ENCODE measurements at places on chromosomes 5 and 9.

GRCh38 chr9:38274800-38275199 is 117.7 kb upstream of the ALDH1B1 start:
- no peak for DNase-seq

DNA sequence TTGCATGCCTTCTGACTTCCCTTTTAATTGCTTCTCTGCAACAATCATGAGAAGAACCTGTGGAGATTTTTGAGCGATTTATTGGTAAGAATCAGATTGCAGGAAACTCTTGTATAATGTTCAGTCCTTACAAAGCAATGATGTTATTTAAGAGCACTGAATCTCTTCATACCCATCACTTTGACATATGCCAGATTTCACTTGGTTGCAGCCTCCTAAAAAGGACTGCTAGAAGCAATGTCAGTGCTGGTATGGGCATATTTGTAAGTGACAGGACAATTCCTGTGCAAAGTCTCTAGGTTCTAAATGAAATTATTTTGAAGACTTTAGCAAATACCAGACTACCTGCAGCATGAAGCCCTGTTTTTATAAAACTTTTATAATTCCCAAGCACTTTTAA is 2272.7 kb upstream of the WWC1 start:
- no peak for DNase-seq

DNA sequence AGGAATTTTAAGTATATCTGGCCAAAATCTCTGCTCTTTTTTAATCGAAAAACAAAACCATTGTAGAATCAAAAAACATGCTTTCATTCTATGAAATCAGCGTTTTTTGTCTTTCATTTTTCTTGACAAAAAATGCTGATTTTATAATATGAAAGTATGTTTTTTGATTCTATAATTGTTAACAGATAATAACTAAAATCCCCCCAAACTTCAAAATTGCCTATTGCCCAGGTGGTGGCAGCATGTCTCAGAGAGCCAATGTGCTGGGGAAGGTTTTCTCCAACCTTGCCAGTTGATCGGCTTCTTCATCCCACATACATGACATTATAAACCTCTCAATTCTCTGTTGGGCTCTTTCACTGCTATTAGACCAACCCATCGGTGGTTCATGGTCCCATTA is 5.1 kb upstream of the SMIM15 start:
- DNase-seq, result no peak

DNA sequence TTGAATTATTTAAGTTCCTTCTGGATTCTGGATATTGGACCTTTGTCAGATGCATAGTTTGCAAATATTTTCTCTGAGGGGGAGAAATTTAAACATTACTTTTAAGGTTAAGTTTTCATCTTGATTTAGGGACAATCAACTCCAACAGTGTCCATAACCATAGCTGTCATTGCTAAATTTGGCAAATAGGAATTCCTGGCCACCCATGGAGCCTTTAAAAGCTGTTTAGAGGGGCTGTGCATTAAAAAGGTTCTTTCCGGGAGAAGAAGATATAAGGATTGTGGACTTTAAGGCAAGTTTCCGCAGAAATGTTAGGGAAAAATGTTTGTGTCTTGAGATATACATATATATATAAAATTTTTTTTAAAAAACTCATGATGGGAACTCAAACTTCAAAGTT is 339.7 kb downstream of the ADAMTS6 start:
- DNase-seq, result no peak

DNA sequence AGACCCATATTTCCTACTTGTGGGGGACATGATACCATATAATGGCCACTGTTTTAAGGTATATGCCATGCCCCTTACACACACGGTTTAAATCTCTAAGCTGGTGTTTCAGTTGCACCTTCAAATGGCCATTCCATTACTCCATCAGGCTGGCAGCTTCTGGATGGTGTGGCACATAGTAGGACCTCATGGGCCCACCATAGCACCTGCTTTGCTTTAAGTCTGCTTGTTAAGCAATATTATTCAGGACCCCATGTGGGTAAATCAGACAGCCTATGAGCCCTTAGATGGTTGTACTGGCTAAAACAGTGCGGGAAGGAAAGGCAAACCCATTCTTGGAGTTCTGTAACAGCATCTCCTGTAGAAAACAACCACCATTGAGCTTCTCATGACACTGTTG is 27.4 kb upstream of the PANK3 start:
- DNase-seq, result no peak

DNA sequence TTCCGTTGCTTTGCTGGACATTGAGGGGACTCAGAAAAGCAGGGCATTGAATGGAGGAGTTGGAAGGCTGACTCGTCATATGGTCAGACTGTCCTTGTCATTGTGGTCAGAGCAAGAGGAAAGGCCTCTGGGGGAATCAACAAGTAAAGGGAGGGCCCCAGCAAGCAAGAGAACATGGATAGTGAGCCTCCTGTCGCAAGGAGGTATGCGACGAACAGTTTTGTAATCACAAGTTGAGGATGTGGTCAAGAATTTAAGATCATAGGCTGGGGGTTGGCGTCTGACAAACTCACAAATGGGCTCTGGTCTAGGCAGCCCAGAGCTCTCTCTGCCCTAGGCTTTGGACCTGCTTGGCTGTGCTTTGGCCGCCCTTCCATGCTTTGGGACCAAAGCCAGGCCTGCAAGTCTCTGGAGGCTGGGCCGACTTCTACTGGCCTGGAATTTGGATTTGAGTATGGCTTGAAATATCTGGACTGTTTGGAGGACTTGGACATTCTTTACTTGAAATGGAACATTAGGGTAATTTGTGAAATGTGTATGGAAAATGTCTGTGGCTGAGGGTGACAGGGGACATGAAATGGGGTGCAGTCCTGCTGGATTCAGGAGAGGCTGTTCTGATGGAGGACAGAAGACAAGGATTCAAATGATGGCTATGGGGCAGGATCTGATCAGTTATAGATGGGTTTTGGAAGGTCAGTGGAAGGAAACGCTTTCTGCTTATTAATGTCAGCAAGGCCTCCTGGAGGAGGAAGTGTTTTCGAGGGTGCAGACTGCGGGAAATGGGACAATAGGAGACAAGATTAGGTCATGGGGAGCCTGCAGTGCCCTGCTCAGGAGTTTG is 19.2 kb upstream of the NDST1 start:
- no peak for DNase-seq

- no peak for DNase-seq
Measured at GRCh38 chr5:76521240-76521758, 101.9 kb downstream of the F2RL2 start.

- no peak for DNase-seq
Measured at GRCh38 chr9:94933511-94933828, 207.0 kb downstream of the AOPEP start.

DNA sequence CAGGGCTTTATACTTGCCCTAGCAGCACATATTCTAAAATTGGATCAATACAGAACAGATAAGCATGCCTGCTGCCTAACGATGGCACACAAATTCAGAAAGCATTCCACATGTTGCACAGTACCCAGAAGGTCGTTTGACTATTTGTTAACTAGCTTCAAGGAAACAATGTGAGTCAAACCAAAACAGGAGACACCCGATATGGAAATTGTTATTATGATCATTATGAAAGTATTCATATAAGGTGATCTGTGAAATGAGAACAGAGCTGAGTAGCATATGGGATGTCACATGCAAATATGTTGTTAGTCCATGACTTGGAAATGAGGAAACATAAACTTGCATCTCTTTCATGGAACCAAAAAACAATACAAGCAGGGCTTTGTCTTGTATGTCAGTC is 56.3 kb upstream of the BICD2 start:
- DNase-seq, result no peak

GRCh38 chr9:113682297-113682771 is 193.8 kb upstream of the ZNF618 start:
- no peak for DNase-seq

DNA sequence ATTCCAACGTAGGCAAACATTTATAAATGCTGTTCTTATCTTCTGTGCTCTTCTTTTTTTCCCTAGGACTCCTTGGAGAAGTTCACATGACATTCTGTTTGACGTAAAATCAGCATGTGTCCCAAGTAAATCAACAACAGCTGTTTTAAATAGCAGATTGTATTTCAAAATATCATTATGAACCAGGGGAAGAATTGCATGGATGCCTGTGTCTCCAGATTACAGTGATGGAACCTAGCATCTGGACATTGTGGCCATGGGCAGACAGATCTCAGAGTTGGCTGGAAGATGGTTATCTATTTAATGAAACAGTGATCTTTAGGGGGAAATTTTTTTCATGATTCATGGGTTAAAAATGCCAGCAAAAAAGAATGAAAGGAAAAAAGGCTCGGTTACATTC is 222.0 kb downstream of the MAN2A1 start:
- no peak for DNase-seq

DNA sequence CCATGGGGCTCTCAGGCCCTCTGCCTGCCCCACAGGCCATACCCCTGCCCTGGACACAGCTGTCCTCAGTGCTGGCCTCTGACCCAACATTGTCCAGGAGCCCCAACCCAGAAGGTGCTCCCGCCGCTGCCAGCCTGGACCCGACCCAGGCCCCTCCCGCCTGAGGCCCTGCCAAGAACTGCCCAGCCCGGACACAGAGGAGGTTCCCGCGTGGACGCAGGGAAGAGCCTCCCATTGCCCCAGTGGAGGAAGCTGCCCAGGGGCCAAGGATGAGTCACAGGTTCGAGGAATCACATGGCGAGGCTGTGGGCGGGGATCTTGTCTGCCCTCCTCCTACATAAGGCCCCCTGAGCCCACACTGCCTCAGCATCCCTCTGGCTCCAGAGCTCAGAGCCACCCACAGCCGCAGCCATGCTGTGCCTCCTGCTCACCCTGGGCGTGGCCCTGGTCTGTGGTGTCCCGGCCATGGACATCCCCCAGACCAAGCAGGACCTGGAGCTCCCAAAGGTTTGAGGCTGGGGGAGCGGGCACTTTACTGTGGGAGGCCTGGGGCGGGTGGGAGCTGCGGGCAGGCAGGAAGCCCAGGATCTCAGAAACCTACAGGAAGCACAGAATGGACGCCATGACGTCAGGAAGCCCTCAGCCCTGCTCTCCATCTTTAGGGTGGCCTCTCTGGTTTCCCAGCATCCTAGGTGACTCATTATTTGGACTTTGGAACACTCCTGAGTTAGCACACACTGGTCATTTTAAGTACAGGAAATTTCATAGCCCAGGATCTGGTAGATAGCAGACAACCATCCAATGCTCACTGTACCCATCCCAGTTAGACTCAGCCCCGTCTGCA is at the start of gene PAEP:
Gene PAEP (plus strand): TSS at position 366 of the 844 bp plus-strand sequence.
- DNase-seq, result no peak

DNA sequence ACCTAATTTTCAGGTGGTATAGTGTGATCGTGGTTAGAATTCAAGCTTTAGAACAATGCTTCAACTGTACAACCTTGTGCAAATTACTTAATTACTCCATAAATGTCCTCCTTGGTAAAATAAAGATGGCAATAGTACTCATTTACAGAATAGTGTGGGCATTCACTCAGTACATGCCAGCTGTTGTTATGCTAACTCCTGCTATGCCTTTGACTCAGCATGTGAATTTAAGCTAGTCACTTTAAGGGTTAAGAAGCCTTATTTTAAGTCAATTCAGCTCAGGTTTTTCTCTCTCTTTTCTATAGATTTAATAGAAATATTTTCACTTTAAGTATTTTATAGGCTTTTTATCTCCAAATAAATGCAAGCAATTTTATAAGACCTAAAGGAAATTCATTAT is 335.6 kb upstream of the ITGA1 start:
- no peak for DNase-seq

DNA sequence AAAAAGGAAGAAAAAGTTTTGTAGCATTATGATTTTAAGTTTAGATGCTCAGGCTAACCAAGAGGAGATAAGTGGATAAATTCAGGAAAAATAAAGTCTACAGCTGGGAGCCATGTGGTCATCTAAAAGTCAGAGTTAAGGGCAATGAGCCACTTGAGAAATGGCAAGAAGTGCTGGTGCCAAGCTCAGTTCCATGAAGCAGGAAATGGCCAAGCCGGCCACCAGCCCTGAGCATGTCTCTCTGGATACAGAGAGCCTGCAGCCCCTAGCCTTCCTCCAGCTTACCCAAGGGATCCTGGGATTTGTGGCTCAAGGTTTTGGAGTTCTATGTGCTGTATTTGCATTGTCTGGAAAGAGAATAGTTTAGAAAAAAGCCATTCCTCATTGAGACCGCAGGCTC is 12.2 kb upstream of the S1PR3 start:
- no peak for DNase-seq

DNA sequence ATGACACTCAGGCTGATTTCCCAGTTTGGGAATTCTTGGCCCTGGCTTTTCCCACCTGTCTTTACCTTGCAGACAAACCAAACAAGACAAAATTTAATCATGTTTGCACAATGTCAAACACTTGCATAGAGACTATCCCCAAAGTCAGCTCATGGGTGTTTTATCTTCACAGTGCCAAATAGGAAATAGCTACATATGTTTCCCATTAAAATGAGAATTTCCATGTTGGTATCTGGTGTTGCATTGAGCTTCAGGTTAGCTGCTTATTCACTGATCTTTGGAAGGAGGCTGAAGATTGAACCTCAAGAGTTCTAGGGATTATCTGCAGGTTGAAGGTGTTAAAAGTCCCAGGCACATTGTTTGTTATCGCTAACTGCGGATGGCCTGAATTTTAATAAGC is 19.5 kb downstream of the MAP1B start:
- no peak for DNase-seq

- no peak for DNase-seq
Measured at GRCh38 chr9:34456746-34457145, 1.6 kb downstream of the FAM219A start.

- no peak for DNase-seq
Measured at GRCh38 chr9:115596021-115596745, 478.2 kb upstream of the TNC start.

DNA sequence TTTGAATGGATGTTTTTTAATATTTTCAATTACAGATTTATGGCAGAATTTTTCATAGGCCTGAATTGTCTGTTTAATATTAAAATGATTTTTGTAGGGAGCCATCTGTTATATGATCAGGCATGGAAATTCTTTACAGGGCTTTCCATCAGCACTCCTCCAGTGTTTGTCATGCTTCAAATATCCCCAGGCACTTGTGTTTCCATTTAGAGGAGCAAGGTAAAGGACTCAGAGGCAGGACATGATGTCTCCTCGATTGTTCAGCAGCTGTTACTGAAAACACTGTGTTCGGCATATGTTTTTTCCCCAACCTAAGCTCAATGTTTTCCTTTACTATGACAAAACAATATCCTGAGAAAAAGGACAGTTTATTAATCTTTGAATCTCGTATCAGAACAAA is 172.3 kb upstream of the RFX3 start:
- DNase-seq, result no peak

- DNase-seq, result no peak
Measured at GRCh38 chr9:89421595-89421994, 76.3 kb downstream of the SEMA4D start.

DNA sequence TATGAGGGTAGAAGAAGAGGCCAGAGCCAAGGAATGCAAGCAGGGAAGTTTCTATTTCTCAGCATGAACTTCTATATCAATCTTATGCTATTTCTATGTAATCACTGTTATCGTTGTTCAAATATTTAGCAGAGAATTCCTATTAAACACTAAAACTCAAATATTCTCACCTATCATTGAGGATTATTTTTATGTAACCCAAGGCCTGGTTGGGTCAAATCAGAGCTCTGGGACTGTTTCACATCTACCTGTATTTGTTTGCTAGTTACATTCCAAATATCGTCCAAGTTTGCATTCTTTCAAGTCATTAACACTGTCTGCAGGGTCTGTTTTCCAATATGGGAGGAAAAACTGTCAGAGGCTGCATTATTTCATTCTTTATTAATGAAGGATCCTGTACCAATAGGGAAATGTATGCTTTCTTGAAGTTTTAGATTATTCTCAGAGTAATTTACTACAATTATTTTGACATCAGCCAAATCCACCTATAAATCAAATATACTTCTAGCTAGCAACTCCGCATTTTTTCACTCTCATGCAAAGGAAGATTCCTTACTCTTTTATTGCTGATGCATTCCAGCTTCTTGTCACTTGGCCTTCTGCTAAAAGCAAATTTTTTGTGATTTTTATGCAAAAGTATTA is 52.2 kb downstream of the LURAP1L start:
- no peak for DNase-seq

Measured in stimulated activated CD4-positive, alpha-beta T cell treated with anti-CD3 and anti-CD28 coated beads, Interleukin-1b, Interleukin-23, amount 100 ng/mL, for 1 hour (primary cell).